ENCODE measurements at places on chromosomes 5 and 9.

- H3K27ac ChIP-seq, result no peak overlapping the region
- H3K27me3 ChIP-seq, result no peaks in the 10 kb centered on the region
- H3K4me3 ChIP-seq, result no peak overlapping the region
- H3K4me1 ChIP-seq, result no peaks in the 10 kb centered on the region
- H3K36me3 ChIP-seq, result no peaks in the 10 kb centered on the region
Measured at GRCh38 chr9:84950879-84951811, 281.6 kb downstream of the NTRK2 start.

DNA sequence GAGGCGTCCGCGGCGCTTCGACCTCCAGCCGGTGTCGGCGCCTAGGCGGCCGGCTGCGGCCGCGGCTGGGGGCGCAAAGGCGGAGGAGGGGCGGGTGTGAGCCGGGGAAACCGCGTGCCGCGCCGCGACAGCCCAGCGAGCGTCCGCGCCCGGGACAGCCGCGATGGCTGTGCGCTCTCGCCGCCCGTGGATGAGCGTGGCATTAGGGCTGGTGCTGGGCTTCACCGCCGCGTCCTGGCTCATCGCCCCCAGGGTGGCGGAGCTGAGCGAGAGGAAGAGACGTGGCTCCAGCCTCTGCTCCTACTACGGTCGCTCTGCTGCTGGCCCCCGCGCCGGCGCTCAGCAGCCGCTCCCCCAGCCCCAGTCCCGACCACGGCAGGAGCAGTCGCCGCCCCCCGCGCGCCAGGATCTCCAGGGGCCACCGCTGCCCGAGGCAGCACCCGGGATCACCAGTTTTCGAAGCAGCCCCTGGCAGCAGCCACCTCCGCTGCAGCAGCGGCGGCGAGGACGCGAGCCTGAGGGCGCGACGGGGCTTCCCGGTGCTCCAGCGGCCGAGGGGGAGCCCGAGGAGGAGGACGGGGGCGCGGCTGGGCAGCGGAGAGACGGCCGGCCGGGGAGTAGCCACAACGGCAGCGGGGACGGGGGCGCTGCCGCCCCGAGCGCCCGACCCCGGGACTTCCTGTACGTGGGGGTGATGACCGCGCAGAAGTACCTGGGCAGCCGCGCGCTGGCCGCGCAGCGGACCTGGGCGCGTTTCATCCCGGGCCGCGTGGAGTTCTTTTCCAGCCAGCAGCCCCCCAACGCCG lies 605 bp downstream of the CHSY3 start:
- H3K4me3 ChIP-seq, result peak overlapping the region; percentile 64
- no peak overlapping the region for H3K27ac ChIP-seq
- H3K4me1 ChIP-seq, result peaks cover 9% of the 10 kb centered on the region
- DNase-seq, result no peak
- no peaks in the 10 kb centered on the region for H3K36me3 ChIP-seq

- H3K4me3 ChIP-seq, result no peak overlapping the region
- DNase-seq, result no peak
- no peaks in the 10 kb centered on the region for H3K36me3 ChIP-seq
- no peaks in the 10 kb centered on the region for H3K27me3 ChIP-seq
- H3K27ac ChIP-seq, result no peak overlapping the region
- H3K4me1 ChIP-seq, result no peaks in the 10 kb centered on the region
Measured at GRCh38 chr5:22593592-22593991, 259.6 kb downstream of the CDH12 start.

DNA sequence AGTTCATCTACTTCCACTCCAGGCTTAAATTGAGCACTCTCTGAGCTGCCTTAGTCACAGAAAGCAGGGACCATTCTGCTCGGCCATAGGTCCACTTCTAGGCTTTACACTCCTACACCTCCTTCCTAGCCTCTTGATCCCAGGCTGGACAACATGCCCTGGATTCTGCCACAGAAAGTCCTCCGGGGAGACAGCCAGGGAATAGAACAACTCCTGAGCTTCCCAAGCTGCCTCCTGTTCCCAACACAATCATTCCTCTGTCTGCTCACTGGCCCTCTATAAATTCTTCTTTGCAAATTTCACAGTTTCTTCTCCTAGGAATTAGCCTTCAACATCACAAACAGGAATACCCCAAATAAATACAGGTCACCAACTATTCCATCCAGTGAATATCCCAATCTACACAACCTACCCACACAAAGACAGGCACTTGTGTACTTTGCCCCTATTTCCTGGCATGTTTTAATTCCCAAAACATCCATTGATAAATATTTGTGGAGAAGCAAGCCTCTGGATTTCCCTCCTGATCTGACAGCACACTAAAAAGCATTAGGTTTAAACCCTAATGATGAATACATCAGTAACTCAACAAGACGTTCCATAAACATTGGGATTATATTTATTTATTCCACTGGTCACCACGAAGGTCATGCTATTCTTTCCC lies 125.5 kb downstream of the ENC1 start:
- DNase-seq, result no peak
- H3K36me3 ChIP-seq, result no peaks in the 10 kb centered on the region
- H3K4me3 ChIP-seq, result no peak overlapping the region
- no peak overlapping the region for H3K27ac ChIP-seq
- H3K27me3 ChIP-seq, result no peaks in the 10 kb centered on the region

GRCh38 chr5:138559937-138560336 lies 15.3 kb downstream of the HSPA9 start:
- no peak overlapping the region for H3K4me3 ChIP-seq
- H3K4me1 ChIP-seq, result no peaks in the 10 kb centered on the region
- no peaks in the 10 kb centered on the region for H3K27me3 ChIP-seq
- no peak overlapping the region for H3K27ac ChIP-seq

DNA sequence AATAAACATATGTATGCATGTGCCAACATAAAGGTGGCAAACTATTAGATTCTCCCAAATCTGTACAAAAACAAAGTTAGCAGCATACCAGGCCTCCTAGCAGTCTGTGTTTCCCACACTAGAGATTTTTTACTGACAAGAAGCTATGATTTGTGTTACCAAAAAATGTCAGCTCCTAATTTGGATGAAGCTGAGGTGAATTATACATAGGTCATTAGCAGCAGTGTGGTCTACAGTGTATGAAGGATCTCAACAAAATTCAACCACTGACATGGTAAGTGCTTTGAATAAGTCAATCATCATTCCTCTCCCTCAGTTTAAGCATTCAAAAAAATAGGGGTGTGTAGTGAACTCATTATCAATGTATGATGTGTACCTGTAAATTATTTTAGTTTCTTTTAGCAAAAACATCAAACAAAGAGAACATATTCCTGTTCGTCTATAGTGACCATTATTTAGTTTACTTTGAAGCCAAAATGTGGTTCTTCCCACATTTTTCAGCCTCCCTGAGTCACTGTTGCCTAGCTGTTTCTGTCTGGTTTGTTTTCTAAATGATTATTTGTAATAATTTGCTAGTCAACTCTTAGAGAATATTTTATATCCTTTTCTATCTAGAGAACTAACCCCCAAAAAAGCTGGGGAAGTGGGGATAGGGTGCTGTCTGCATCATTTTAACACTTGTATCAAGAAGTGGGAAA lies 52.1 kb upstream of the RGMB start:
- no peaks in the 10 kb centered on the region for H3K27me3 ChIP-seq
- H3K4me3 ChIP-seq, result no peak overlapping the region
- DNase-seq, result no peak
- H3K36me3 ChIP-seq, result no peaks in the 10 kb centered on the region
- H3K4me1 ChIP-seq, result no peaks in the 10 kb centered on the region

- H3K27me3 ChIP-seq, result no peaks in the 10 kb centered on the region
- H3K36me3 ChIP-seq, result peaks cover 100% of the 10 kb centered on the region
- H3K27ac ChIP-seq, result no peak overlapping the region
- DNase-seq, result no peak
- H3K4me3 ChIP-seq, result no peak overlapping the region
Measured at GRCh38 chr5:88722546-88723073, 160.4 kb downstream of the MEF2C start.

Measured in CD14-positive monocyte (primary cell).